ENCODE measurements at places on chromosomes 6 and 20.

DNA sequence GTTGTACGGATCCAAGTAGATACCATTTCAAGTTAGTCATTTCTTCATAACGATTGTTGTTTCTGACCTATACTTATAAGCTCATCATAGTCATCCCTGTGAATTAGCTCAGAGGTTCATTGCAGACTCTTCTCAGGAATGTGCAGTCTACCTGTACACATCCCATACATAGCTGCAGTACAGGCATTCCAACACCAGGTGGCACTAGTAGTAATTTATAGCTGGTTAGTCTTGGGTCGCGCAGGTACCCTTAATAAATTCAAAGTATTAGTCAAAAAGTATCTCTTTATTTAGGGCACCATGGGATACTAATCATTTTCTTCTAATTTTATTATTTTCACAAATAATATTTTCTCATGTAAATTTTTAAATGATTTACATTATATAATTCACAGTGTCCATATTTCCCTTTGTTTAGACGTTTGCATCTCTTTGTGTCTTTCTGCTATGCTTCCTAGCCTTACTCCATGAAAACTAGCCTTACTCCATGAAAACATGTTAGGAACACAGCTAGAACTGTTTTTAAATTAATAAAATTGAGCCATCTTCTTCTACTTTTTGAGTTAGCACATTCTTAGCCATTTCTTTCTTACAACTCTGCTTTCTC lies 128.6 kb upstream of the FAM83B start:
- DNase-seq: no peak

GRCh38 chr20:35823147-35823546 lies 51.3 kb downstream of the PHF20 start:
- DNase-seq: no peak

- no peak for DNase-seq
These were observed 122.4 kb upstream of the EXOC2 start for GRCh38 chr6:815348-815738.

DNA sequence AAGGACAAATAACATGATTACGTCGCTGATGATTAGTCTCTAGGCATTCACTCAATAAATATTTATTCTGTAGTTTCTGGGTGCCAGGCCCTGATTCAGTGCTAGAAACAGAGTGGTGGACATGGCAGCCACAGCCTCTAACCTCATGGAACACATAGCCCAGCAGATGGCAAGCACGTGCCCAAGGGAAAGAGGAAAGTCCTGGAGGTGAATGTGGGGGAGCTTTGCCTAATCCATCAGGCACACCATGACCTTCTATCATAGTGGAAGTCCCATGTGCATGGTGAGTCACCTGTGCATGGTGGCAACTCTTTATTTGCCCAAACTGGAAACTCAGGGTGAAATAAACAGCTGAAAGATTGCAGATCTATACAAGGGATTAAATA lies 143.0 kb upstream of the TNFAIP3 start:
- DNase-seq: no peak

GRCh38 chr6:168417679-168418557 lies 23.1 kb upstream of the SMOC2 start:
- no peak for DNase-seq

DNA sequence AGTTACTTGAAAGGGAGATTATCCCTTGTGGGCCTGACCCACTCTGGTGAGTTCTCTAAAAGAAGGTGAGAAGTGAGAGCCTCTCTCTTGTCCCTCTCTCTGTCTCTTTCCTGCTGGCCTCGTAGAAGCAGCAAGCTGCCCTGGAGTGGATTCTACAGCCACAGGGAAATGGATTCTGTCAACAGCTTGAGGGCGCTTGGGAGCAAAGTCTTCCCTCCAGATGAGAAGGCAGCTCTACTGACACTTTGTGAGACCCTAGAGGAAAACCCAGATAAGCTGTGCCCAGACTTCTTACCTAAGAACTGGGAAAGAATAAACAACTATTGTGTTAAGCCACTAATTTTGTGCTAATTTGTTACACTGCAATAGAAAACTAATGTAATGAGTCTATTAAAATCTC lies 39.9 kb downstream of the ANKRD60 start:
- no peak for DNase-seq

DNA sequence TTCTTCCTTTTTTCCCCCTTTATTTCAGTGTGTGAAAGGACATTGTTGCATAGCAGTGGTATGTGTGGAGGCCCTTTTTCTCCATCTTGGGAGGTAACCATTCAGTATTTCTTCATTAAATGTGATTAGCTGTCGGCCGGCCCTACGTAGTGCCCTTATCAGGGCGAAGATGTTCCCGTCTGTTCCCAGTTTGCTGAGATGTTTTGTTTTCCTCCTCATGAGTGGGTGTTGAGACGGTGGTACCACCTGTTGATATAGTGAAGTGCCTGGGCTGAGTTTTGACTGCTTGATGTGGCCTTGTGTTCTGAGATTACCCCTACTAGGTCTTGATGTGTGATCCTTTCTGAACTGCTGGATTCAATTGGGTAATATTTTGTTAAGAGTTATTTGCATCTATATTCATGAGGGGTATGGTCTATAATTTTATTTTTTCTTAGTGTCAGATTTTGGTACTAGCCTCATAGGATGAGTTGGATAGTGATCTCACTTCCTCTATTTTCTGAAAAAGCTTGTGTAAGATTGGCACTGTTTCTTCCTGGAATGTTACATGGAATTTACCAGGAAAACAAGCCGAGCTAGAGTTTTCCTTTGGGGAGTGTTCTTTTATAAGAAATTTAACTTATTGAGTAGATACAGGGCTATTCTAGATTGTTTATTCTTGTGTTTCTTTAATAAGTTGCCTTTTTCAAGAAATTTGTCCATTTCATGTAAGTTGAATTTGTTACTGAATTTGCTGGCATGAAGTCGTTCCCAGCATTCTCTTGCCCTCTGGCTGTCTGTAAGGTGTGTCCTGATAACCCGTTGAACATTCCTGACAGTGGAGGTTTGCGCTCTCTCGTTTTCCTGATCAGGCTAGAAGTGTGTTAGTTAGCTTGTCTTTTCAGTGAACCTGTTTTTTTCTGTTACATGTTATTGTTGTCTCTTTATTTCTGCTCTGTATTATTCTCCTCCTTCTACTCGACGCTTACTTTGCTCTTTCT lies 4.3 kb downstream of the MTG2 start:
- DNase-seq: no peak

DNA sequence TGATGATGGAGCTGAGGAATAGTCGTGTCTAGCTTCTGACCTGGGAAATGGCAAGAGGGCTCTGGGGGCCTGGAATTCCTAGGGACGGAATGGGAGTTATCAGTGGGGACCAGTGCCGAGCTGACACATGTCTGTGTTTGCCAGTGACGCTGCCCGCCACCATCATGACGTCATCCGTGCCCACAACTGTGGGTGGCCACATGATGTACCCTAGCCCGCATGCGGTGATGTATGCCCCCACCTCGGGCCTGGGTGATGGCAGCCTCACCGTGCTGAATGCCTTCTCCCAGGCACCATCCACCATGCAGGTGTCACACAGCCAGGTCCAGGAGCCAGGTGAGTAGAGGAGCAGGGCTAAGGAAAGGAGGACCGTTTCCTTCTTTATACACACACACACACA lies 3.8 kb upstream of the CUL9 start:
- DNase-seq: no peak

GRCh38 chr20:36274181-36274841 lies 31.8 kb upstream of the DLGAP4 start:
- DNase-seq: no peak

GRCh38 chr6:162603231-162604015 lies 124.1 kb downstream of the PRKN start:
- DNase-seq: no peak
